ENCODE measurements at places on chromosomes 3 and 15.

DNA sequence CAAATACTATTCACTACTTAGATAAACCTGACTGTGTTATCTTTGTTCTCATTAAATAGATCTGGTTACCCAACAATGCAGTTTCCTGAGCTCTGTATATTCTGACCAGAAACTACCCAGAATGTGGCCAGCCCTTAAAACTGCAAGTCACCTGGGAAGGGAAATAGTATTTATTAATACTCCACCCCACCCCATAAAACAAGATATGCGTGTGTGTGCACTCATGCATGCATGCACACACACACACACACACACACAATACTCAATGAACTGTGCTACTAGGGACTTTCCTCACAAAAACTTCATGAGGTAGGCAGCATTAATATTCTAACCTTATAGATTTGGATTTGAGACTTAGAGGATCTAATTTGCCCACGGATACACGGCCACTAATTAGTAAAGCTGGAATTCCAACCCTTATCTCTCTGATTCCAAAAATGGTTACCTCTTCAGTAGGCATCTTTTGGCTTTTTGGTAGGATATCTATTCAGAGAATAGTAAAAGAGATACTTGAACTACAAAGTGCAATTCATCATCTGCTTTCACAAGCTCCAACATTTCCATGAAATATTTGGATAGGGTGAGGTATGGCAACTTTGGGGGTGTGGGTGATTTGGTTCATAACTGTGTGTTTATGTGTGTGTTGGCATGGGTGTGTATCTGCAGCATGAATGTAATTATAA lies 197.0 kb upstream of the CFAP20DC start:
- DNase-seq, result no peak

DNA sequence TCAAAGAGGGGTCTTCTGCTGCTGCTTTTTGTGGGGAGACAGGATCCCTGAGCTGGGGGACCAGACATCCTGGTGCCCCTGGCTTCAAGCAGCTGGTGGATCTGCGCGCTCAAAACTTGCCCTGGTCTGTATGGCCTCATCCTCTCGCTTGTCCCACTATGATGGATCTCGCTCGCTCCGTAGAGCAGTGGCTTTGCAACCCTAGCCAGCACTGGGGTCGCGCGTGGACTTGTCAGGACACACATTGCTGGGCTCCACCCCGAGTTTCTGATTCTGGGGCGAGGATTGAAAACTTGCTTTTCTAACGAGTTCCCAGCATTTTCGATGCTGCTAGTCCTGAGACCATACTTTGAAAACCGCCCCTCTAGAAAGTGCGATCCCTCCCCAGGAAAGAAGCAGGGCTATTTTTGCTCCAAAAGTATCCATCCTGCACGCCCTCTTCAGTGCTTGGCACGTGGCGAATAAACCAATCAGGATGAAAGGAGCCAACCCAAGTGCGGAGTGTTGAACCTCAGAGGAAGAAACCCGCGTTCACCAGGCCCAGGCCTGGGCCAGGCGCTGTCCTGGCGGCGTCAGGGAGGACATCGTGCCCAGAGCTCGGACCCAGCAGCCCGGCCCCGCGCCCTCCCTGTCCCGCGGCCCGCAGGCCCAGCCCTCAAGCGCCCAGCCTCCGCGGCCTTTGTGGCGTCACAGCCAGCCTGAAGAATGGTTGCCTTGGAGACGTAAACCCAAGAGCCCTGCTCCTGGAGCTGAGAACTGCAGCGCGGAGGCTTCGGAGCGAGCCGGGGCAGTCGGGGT lies at the start of gene CFAP100:
TSS of gene CFAP100 (plus strand) at position 731 of the 798 bp plus-strand sequence. CDS start 1,092 bp downstream, outside the sequence.
- DNase-seq, result peak; percentile 18

DNA sequence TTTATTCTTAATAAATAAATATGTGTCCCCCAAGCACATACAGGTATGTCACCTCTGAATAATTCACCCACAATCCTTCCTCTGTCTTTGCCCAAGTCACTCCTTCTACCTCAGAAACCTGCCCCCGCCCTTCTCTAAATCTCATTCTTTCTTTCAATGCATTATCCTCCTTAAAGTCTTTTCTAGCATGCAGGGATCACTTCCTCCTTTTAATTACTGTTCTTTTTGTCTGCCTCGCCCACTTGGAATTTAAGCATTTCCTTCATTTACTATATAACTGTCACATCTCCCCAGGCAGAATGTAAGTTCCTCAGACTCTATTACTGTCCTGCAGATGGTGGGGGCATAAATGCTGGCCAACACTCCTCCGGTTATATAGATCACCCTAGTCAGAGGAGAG lies 7.8 kb downstream of the CCDC80 start:
- DNase-seq, result no peak

- DNase-seq, result no peak
Measured at GRCh38 chr15:100775581-100776185, 103.9 kb upstream of the ALDH1A3 start.

GRCh38 chr3:39148435-39149058 lies 4.8 kb downstream of the CSRNP1 start:
- DNase-seq, result peak; percentile 33

DNA sequence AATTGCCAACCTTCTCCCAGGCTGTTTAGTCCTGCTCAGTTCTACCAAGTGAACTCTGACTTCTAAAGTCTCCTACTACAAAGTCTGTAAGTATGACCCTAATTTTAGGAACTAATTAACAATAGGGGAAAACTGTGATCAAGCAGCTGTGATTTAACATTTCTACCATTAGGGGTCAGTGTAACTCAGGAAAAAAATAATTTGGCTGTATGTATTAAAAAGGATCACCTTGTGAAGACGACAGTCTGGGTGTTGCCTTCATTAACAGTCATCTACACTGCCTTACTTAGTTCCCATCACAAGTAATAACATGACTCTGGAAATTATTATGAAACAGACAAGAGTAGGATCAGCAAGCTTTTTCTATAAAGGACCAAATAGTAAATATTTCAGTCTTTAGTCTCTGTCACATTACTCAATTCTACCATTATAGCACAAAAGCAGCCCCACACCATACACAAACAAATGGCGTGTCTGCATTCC lies 4.2 kb upstream of the NPHP3 start:
- DNase-seq, result peak; percentile 30

GRCh38 chr3:5110337-5110736 lies 11.8 kb upstream of the ARL8B start:
- no peak for DNase-seq

All from AG10803 (cell line).